ENCODE measurements at places on chromosomes 3 and 15.

DNA sequence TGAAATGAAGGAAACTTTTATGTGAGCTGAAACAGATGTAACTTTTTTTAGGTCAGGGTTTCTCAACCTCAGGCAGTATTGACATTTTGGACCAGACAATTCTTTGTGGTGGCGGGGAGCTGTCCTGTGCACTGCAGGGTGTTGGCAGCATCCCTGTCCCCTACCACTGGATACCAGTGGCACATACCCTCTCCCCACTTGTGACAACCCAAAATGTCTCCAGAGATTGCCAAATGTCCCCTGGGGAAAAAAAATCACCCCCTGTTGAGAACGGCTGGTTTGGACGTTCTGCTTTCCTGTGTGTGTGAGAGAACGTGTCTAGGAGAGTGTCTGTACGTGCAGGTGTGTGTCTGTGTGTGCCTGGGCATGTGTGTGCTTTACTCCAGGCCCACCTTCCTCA, 30.7 kb upstream of the GRIP2 start:
- no peak for DNase-seq

DNA sequence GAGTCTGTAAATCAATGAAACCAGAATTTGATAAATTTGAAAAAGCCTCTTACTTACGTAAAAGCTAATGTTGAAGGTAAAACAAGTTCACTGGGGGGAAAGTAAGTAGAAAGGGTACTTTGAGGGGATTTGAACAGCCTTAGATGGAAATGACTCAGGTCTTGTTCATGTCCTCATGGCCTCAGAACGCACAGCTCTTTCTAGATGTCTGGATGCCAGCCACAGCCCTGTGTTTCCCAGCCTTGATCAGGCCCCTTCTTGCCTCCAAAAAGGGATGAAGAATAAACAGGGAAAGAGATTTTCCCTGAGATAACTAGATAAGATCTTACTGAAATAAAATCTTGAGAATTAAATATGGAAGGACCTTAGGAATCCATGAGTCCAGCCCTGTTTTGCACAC, 237.1 kb upstream of the GOLGA6L4 start:
- no peak for DNase-seq

GRCh38 chr3:63800097-63800496, 19.0 kb upstream of the C3orf49 start:
- no peak for DNase-seq

DNA sequence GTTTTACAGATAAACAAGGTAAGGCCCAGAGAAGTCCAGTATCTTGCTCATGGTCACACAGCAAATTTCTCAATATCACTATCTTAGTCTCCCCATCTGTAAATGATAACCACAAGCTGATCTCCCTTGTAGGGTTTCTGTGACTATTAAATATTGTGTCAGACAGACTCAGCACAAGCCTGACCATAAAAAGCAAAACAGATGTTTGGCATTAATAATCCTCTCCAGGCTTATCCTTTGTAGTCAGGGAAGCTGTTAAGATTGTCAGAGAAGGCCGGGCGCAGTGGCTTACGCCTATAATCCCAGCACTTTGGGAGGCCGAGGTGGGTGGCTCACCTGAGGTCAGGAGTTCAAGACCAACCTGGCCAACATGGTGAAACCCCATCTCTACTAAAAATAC, 173.2 kb upstream of the PRICKLE2 start:
- DNase-seq, result no peak

DNA sequence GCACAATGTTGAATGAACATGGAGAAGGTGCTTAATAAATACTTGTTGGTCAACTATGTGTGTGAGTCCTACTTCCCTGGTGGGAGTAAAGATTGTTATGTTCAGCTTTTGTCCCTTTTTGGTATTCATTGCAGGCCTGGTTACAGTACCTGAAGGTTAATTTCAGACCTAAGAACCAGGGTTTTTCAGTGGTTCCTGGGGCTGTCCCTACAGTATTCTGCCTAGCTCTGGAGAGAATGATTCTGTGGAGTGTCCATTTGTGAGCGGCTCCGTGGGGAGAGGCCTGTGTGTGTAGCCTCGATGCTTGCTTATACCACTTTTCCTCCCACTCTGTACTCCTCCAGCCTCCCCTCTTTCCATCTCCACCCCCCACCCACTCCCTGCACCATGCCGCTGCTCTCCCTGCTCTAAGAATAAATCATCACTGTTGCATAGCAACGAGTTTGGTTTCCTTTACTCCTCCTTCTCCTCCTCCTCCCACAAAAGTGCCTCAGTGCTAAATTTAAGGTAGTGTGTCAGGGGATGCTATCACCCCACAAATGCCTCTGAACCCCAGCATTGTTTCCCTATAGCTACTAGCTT, 150.6 kb upstream of the ROPN1 start:
- no peak for DNase-seq

DNA sequence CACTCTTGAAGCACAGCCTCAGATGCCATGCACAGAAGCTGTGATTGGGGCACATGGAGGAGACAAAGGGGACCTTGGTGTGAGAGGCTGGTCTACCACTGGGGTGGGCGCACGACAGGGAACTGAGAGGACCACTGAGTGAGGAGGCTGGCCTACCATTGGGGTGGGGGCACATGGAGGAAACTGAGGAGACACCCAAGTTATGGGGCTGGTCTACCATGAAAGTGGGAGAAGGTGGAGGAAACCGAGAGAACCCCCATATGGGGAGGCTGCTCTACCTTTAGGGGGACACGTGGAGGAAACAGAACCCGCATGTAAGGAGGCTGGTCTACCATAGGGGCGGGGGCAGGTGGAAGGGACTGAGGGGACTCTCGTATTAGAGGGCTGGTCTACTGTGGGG, 153.4 kb downstream of the FBLN2 start:
- DNase-seq, result no peak

GRCh38 chr3:29506502-29506901, 225.6 kb downstream of the RBMS3 start:
- DNase-seq, result no peak

GRCh38 chr3:106512846-106513245, 644.0 kb upstream of the CBLB start:
- DNase-seq, result no peak
